ENCODE measurements at places on chromosomes 4 and X. TPM values are rescaled to one million over a fixed set of nuclear protein-coding genes. Genes with fewer than 3 reads are reported as not detected.

DNA sequence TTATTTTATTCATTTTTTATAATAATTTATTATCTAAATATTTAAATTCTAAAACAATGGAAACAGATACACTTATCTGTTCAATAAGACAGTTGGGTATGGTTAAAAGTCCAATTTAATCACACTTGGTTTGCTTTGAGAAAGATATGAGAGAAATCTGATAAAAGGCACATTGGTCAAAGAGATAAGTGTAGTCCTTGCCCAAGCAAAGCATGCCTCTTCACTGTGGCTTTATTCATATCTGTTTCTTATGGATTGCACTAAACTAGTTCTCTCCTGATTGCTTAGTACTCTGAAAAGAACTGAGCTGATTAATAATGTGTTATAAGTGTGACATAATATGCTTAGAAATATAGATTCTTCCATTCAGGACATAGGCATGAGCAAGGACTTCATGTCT is 39.8 kb downstream of the CXCL1 start:
- no peaks in the 10 kb centered on the region for H3K36me3 ChIP-seq
- no peaks in the 10 kb centered on the region for H3K4me1 ChIP-seq
- H3K4me3 ChIP-seq, result no peak overlapping the region
- DNase-seq, result no peak
- H3K27ac ChIP-seq, result no peak overlapping the region

The POF1B gene
- total RNA-seq, result 0.28 TPM

The F8A3 gene
- total RNA-seq, result 31.7 TPM

The FRG2 gene
- not detected for total RNA-seq

The RELL1 gene
- total RNA-seq, result 9.8 TPM

The GRIA3 gene
- 27.6 TPM for total RNA-seq

GRCh38 chrX:56233100-56233499 is 944 bp downstream of the KLF8 start:
- no peak overlapping the region for H3K27ac ChIP-seq
- H3K36me3 ChIP-seq, result no peaks in the 10 kb centered on the region
- H3K4me1 ChIP-seq, result no peaks in the 10 kb centered on the region
- no peak for DNase-seq
- H3K4me3 ChIP-seq, result no peak overlapping the region

GRCh38 chrX:101450961-101451360 is 34.3 kb upstream of the ARMCX4 start:
- H3K27ac ChIP-seq, result no peak overlapping the region
- DNase-seq, result no peak
- H3K4me3 ChIP-seq, result no peak overlapping the region
- H3K36me3 ChIP-seq, result no peaks in the 10 kb centered on the region
- no peaks in the 10 kb centered on the region for H3K4me1 ChIP-seq

- no peak for DNase-seq
- H3K4me1 ChIP-seq, result no peaks in the 10 kb centered on the region
- no peak overlapping the region for H3K4me3 ChIP-seq
- H3K36me3 ChIP-seq, result no peaks in the 10 kb centered on the region
- no peak overlapping the region for H3K27ac ChIP-seq
Observed at GRCh38 chr4:1464581-1465171, 58.4 kb upstream of the NKX1-1 start.

- H3K27ac ChIP-seq, result peak overlapping the region; percentile 26
- no peaks in the 10 kb centered on the region for H3K36me3 ChIP-seq
- no peak overlapping the region for H3K4me3 ChIP-seq
- peaks cover 3% of the 10 kb centered on the region for H3K4me1 ChIP-seq
Observed at GRCh38 chrX:110180176-110180927, 137.5 kb downstream of the AMMECR1 start.

- no peak overlapping the region for H3K27ac ChIP-seq
- DNase-seq, result no peak
- no peaks in the 10 kb centered on the region for H3K27me3 ChIP-seq
- H3K36me3 ChIP-seq, result no peaks in the 10 kb centered on the region
- H3K4me3 ChIP-seq, result no peak overlapping the region
- no peaks in the 10 kb centered on the region for H3K4me1 ChIP-seq
Observed at GRCh38 chrX:130084631-130085237, 25.6 kb downstream of the ELF4 start.

The TMSB15B gene
- 11.8 TPM for total RNA-seq

GRCh38 chrX:136121788-136122187 is 25.5 kb upstream of the FHL1 start:
- no peaks in the 10 kb centered on the region for H3K27me3 ChIP-seq
- H3K4me3 ChIP-seq, result no peak overlapping the region
- no peak for DNase-seq
- H3K36me3 ChIP-seq, result no peaks in the 10 kb centered on the region
- H3K27ac ChIP-seq, result no peak overlapping the region

DNA sequence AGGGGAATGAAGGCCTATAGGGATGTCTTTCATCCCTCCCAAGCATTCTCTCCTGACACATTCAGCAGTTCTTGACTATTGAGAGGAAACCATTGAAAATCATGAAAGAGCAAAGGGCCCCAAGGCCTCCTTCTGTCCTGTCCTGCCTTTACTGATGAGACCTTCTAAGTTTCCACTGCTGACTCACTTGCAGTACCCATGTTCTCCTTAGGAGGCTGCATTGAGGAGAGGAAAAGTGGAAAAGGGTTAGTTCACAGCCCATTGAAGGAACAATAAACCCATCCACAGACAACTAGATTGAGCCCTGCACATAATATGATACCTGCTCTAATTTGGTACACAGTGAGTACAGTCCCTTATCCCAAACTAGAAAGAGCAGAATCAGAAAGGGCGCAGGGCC is 115.1 kb upstream of the PNPLA4 start:
- H3K36me3 ChIP-seq, result no peaks in the 10 kb centered on the region
- H3K27ac ChIP-seq, result no peak overlapping the region
- no peaks in the 10 kb centered on the region for H3K4me1 ChIP-seq
- no peak for DNase-seq
- H3K27me3 ChIP-seq, result no peaks in the 10 kb centered on the region

DNA sequence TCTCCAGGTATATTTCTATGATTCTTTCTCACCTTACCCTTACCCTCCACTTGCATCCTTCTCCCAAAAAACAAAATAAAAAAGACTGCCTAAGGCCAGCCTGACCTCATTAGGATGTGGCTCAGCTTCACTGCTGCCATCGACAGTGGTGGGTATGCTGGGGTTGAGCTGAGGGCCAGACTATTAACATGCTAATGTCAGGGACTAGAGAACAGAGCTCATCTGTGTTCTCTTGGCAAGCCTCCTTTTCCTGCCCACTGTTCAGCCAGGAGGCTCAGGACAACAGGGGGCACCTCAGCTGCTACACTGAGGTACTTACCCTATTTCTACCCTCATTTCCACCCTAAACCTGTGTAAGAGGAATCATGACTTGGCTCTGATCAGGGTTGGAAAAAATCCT is 59.3 kb downstream of the MSN start:
- H3K36me3 ChIP-seq, result no peaks in the 10 kb centered on the region
- no peak overlapping the region for H3K4me3 ChIP-seq
- no peaks in the 10 kb centered on the region for H3K27me3 ChIP-seq
- no peak for DNase-seq

The CITED1 gene
- not detected for total RNA-seq

DNA sequence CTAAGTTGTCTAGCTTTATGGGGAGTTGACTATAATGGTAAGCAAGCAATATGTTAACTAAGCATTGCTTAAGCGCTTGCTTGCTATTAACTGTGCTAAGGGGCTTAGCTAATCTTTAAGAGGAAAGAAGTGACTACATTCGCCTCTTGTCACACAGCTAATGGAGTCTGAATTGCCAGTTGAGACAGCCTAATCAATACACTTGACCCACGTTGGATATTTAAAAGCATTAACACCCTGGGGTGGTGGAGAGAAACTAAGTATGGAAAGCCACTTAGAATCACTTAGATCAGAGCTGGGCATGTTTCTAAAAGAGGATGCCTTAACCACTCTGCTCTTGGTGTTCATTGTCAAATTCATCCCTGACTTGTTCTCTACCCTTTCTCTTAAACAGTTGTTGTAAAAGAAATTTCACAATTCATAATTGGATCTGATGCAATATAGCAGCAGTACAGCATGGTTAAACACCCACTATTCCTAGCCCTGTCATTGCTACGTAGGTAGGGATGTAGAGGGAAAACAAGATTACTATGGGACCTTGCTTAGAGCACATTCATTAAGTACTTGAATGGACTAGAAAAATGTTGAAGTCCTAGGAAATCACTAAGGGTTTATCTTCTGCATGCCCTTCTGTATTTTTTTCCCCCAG is 3.5 kb downstream of the ZAR1 start:
- DNase-seq, result no peak
- H3K27me3 ChIP-seq, result peaks cover 22% of the 10 kb centered on the region

GRCh38 chrX:78944351-78944750 is 840 bp upstream of the P2RY10 start:
- H3K27me3 ChIP-seq, result no peaks in the 10 kb centered on the region
- no peak for DNase-seq
- H3K27ac ChIP-seq, result no peak overlapping the region

GRCh38 chrX:72051589-72051988 is 80.1 kb downstream of the RTL5 start:
- H3K36me3 ChIP-seq, result no peaks in the 10 kb centered on the region
- no peak overlapping the region for H3K27ac ChIP-seq
- H3K4me3 ChIP-seq, result no peak overlapping the region
- no peak for DNase-seq
- H3K4me1 ChIP-seq, result no peaks in the 10 kb centered on the region
- no peaks in the 10 kb centered on the region for H3K27me3 ChIP-seq

GRCh38 chr4:44859477-44859876 is 133.1 kb upstream of the GNPDA2 start:
- H3K4me3 ChIP-seq, result no peak overlapping the region
- no peak overlapping the region for H3K27ac ChIP-seq
- H3K27me3 ChIP-seq, result no peaks in the 10 kb centered on the region
- no peaks in the 10 kb centered on the region for H3K4me1 ChIP-seq

- no peaks in the 10 kb centered on the region for H3K4me1 ChIP-seq
- no peak overlapping the region for H3K4me3 ChIP-seq
- H3K27ac ChIP-seq, result no peak overlapping the region
Observed at GRCh38 chr4:184838249-184839074, 12.7 kb upstream of the ACSL1 start.

The C4orf51 gene
- not detected for total RNA-seq

DNA sequence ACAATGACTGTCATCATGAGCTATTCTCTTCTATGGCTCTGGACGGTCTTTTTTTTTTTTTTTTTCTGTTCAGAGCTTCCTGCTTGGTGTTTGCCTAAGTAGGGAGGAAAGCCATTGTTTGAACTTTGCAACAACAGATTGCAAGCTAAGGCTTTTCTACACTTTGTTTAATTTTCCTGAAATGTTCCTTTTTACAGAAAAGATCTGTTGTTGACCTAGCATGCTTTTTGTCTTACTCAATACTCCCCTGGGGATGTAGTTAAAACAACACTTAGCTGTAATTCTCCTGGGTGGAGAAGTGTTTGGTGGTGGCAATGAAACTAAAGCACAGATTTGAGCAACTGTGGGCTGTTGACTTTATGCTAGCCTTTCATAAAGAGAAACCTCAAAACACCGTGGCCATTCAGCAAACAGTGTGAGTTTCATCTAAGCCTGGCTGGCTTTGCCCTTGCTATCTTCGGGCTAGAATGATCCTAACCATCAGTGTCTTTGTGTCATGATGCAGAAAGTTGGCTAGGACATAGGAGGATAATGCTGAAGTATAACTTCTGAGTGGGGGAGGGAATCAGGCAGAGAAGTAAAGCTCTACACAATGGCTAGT is 110.5 kb downstream of the ANXA3 start:
- H3K27me3 ChIP-seq, result no peaks in the 10 kb centered on the region
- no peak overlapping the region for H3K4me3 ChIP-seq
- H3K27ac ChIP-seq, result peak overlapping the region; percentile 5
- no peak for DNase-seq
- no peaks in the 10 kb centered on the region for H3K36me3 ChIP-seq
- peaks cover 4% of the 10 kb centered on the region for H3K4me1 ChIP-seq

The F9 gene
- total RNA-seq, result not detected

DNA sequence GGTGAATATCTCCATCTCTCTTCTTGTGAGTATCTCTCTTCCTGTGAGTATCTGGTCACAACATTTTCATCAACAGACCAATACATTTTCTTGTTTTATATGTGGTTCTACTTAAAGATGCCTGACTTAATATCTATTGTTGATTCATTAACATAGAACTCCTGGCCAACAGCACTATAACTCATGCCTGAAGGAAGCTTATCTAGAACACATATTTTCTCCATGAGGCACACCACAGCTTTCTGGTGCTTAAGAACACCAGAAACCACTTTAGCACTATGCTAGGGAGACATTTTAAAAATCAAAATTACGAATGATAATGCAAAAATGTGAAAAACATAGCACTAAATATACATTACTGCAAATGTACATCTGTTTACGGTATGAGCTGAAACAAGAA is 190.4 kb downstream of the GABRB1 start:
- DNase-seq, result no peak
- no peaks in the 10 kb centered on the region for H3K4me1 ChIP-seq

DNA sequence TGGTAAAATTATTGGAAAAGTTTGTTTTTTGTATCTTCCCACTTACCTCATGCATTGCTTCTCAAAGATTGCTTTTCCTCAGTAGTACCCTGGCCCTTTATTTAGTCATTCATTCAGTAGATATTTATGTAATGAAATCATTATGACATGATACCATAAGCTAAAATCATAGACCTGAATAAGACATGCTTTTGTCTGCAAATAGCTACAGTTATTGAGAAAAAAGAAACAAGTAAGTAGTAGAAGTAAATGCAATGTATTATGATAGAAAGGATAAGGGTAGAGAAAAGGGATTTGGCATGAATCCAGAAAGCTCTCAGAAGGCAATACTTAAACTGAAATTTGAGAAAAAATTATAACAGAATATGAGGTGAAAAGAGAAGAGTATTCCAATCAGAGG is 352.5 kb downstream of the GPM6A start:
- no peaks in the 10 kb centered on the region for H3K27me3 ChIP-seq
- no peak for DNase-seq
- no peak overlapping the region for H3K27ac ChIP-seq
- no peaks in the 10 kb centered on the region for H3K36me3 ChIP-seq
- no peak overlapping the region for H3K4me3 ChIP-seq

- H3K27me3 ChIP-seq, result no peaks in the 10 kb centered on the region
- H3K4me1 ChIP-seq, result no peaks in the 10 kb centered on the region
- DNase-seq, result no peak
- no peak overlapping the region for H3K27ac ChIP-seq
- no peaks in the 10 kb centered on the region for H3K36me3 ChIP-seq
- H3K4me3 ChIP-seq, result no peak overlapping the region
Observed at GRCh38 chrX:116694046-116694445, 231.3 kb upstream of the CT83 start.

GRCh38 chr4:43277003-43277402 is 384.5 kb downstream of the GRXCR1 start:
- no peaks in the 10 kb centered on the region for H3K4me1 ChIP-seq
- H3K27ac ChIP-seq, result no peak overlapping the region
- H3K27me3 ChIP-seq, result no peaks in the 10 kb centered on the region
- no peaks in the 10 kb centered on the region for H3K36me3 ChIP-seq
- H3K4me3 ChIP-seq, result no peak overlapping the region
